ENCODE measurements at places on chromosomes 6 and 20.

DNA sequence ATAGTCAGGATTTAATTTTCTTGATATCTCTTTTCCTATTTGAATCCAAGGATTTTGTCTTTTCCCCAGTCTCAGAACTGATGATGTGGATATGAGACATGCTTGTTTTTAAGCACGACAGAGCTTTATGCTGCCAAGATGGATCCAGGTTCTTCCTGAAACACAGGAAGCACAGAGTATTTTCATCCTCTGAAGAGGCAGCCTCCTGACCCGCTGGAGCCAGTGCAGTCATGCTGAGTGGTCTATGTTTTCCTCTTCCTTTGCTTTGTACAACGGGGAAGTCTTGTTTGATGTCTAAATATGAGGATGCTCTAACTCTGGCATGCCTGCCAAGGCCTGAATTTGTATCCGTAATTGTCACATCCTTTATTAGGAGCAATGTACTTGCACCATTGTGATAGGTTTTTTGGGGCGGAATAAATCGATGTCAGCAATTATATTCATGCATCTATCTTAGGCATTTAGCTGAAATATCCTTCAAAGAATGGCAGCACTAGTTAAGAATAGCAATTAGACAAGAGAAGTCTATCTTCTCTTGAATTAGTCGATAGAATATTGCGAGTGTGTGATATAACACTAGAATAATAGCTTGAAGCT is 407.1 kb upstream of the JAG1 start:
- no peak for DNase-seq

DNA sequence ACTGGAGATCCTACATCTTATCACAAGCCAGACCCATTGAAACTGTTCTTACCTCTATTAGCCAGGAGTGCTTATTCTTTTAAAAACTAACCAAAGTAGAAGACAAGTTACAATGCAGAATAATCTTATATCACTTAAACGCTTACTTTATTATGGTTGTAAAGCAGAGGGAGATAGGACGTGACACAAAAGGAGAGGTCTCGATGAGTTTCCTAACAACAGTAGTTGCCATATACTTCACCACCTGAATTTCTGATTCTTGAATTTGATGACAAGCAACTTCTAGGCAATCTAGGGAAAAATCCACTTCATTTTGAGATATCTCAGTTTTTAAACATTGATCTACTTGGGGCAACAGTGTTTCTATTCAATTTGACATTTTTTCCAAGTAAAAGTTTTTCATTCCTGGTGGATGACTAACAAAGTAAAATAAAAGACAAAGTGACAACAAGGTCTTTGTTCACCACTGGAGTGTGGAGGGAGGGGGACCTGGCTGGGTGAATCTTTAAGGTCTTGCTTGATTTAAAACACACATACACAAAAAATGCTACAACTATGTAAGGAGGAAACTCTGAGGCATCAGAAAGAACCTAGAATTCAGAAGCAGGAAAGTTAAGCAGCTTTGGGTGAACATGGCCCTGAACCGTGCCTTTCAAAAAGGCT is 110.9 kb downstream of the SMLR1 start:
- no peak for DNase-seq

- DNase-seq = peak; percentile 33
Measured at GRCh38 chr6:3456898-3457709, at the start of gene SLC22A23. Gene SLC22A23, minus strand, starts transcription at chr6:3457050. Its CDS starts 491 bp downstream, at chr6:3456559.

- DNase-seq = no peak
Measured at GRCh38 chr6:155936551-155936950, 480.9 kb upstream of the NOX3 start.

- no peak for DNase-seq
Measured at GRCh38 chr6:71523548-71523947, 234.9 kb downstream of the OGFRL1 start.

GRCh38 chr6:15551262-15551661 is 111.6 kb downstream of the DTNBP1 start:
- no peak for DNase-seq

DNA sequence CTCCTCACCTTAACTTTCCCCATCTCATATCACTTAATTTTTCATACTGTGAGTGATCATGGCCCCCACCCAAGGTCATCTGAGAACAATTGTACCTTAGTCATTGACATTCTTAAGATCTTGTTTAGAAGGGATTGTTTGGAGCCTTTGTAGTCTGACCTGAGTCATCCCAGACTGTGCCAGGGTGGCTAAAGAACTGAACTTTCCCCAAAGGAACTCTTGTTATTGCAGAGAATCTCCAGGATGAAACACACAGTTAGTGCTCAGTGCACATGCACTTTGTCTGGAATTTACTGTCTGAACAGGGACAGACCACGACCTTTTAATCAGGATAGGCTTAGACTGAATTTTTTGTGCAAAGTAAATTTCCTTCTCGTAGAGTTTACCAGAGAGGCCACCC is 112.6 kb upstream of the CCN2 start:
- DNase-seq = no peak

DNA sequence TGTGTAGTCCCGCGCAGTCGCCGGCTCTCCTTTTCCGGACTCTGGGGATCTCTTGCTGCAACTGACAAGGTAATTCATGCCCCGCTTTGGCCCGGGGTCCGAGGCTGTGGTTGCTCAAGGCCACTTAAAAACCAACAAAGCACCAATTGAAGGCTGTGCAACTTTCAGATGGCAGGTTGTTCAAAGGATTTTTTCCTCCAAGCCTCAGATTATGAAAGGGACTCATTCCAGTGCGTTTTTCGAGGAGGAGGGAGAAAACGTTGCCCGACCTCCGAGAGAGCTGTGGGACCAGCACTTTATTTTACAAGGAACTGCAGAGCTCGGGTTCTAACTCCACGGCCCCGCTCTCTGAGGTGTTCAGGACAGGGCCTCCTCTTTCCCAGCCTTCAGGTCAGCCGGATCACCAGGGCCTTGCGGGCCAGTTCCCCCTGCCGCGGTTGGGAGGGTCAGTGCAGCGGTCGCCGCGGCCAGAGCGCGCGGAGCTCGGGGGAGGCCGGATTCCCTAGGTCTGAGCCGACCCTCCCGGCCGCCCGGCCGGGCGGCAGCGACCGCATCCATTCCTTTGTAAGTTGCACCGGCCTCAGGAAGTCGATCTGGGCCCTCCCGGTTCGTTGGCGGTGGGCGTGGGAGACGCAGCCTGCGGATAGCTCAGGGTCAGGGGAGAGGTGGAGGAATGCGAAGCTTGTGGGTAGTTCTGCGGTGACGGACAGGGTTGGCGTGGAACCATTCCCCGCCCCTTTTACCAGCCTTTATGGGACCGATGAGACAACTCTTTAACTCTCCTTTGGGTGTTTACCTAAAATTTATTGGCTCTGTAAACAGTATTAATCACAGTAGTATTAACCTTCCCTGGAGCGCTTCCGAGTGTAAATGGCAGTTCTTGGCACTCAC is 1.6 kb downstream of the UTRN start:
- no peak for DNase-seq

GRCh38 chr6:124073820-124074587 is 270.3 kb downstream of the NKAIN2 start:
- DNase-seq = no peak

DNA sequence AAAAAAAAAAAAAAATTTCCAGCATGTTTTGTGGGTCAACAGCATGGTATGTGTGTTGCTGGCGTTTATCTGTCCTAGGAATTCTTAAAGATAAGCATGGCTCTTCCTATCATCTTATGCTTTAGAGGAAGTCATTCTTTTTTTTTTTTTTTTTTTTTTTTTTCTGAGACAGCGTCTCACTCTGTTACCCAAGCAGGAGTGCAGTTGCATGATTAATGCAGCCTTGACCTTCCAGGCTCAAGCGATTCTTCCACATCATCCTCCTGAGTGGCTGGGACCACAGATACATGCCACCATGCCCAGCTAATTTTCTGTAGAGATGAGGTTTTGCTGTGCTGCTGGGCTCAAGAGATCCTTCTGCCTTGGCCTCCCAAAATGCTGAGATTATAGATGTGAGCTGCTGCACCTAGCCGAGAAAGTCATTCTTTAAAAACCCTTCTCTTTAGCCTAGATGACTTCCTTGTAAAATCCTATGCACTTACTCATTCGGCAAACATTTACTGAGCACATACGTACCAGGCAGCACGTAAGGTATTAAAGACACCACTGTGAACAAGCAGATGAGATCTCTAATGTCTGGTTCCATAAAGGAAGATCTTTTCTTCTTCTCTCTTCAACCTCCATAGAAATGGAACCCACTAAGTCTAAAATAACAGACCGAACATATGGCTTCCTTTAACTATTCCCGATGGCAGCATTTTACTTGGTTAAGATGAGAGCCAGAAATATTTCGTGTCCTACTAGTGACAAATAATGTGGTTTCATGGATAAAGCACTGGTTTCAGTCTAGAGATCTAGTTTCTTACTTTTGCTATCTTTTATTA is 122.4 kb downstream of the RIN2 start:
- no peak for DNase-seq

GRCh38 chr20:56439771-56440291 is 27.8 kb downstream of the CASS4 start:
- DNase-seq = no peak

DNA sequence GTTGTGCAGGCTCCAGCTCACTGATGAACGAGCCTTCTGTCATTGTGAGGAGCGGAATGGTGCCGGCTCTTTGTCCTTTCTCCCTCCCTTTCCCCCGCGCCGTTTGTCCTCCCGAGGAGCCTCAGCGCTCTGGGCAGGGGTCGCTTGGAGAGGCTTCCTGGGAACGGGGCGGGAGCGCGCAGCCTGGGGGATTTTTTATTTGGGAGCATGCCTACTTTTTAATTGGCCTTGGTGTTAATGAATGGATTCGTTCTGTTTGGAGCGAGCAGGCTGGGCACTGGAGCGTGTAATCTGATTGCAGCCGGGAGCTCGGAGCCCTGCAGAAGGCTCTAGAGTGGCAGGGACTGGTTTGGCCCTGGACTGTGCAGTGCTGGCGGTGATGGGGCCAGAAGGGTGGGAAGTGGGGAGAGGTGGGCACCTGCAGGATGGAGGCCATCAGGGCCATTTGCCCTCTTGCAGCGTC is 118.8 kb downstream of the CDH4 start:
- no peak for DNase-seq

GRCh38 chr6:29850011-29850553 is 22.5 kb downstream of the HLA-G start:
- no peak for DNase-seq

DNA sequence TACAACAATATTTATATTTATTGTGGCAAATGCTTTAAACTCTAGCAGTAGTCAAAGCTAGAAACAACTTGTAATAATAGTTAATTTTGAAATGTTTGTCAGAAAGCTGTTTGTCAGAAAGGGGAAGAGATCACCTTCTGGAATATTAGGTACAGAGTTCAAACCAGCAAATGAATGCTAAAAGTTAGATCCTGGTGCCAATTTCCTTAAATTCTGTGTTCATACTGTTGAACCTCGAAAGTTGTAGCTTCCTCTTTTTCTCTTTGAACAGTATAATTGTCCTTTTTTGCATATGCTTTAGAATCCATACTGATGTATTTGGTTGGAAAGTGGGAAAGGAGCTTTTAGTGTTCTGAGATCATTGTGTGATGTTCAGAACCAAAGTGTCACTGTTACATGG is 22.4 kb downstream of the ITCH start:
- DNase-seq = no peak

DNA sequence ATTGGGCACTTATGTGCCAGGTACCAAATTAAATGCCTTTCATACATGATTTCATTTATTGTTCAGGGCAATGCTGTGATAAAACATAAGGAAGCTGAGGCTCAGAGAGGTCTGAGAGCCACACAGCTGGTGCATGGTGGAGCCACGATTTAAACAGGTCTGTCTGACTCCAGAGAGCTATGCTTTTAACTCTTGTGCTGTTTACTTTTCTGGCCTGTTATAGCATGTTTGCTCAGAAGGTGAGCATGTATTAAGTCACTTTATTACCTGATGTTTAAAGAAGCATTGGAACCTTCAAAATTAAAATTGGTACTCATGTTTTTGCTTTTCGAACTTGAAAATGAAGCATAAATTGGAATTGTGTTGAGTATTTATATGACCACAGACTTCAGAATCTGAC is 26.8 kb downstream of the MCM8 start:
- DNase-seq = no peak

GRCh38 chr6:157246771-157247484 is 76.4 kb downstream of the TMEM242 start:
- no peak for DNase-seq

GRCh38 chr20:21713901-21714296 is 8.4 kb downstream of the PAX1 start:
- DNase-seq = no peak

DNA sequence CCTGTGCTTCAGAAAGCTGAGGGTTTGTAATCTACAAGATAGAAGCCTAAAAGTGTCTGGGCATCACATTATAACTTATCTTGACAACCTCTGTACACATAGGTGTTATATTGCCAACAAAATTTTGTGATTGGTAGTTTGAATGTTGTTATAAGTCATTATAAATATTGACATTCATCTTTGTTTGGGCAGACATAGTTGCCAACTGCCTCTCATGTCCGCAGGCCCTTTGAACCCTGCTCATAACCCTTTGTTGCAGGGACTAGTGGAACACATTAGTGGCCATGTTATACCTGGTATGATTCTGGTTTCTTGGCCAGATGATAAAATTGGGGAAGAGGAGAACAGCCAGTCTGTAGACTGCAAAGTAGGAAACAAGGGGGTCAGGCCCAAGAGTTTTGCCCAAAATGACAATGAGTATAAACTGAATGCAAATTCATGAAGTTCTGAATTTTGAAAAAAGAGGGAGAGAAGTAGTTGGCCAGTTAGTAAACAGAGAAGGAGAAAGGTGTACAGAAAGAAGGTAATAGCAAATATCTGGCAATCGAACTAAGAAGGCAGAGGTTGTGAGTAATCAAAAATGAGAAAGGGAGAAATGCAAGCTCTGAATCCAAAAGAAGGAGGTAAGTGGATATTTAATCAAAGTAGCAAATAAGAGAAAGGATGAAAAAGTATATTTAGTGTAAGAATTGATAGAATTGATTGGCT is 21.6 kb upstream of the LMBRD1 start:
- no peak for DNase-seq

- DNase-seq = no peak
Measured at GRCh38 chr6:16274885-16275589, 36.6 kb downstream of the GMPR start.

GRCh38 chr6:106727480-106728149 is 98.2 kb downstream of the QRSL1 start:
- no peak for DNase-seq

DNA sequence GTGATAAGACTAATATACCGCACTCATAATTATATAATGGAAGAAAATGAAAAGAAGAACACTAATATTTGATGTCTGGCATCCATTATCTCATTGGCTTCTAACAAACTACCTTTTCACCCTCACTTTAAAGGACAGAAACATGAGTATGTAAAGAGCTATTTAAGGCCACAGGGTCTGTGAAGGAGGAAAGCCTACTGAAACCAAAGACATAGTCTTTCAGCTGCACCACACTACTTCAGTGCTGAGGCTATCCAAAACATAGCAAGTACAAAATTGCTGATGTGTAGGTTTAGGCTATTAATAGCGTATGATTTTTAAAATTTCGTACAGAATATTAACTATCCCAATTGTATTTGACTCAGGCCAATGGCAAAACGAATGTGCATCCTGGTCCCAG is 38.2 kb upstream of the SLC2A12 start:
- no peak for DNase-seq

DNA sequence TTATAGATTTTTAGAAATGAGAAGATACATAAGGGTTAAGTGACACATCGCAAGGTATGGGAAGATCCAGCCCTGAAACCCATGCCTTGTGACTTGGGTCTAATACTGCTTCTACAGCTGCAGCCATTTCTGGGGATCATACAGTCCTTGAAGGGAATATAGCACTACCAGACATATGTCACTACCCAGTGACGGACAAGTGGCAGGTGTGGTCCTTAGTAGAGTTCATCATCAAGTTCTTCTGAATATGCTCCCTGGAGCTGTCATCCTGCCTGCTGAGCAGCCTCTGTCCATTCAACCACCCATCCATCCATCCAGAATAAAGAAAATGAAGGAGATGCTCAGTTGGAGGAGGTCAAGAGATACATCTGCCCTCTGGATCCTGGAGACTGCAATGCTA is 118.6 kb upstream of the ASF1A start:
- DNase-seq = no peak
